ENCODE measurements at places on chromosomes 5 and 9. TPM values are rescaled to one million over a fixed set of nuclear protein-coding genes. Genes with fewer than 3 reads are reported as not detected.

The EFNA5 gene
- 2.4 TPM for total RNA-seq

The TXN gene
- total RNA-seq, result 87.6 TPM

The C9orf50 gene
- not detected for total RNA-seq

The INSL4 gene
- total RNA-seq, result not detected

The PCDHGA4 gene
- 1.8 TPM for total RNA-seq

The ZNF454 gene
- total RNA-seq, result 3.1 TPM

The FOXI1 gene
- not detected for total RNA-seq
